ENCODE measurements at places on chromosomes 12 and 14.

DNA sequence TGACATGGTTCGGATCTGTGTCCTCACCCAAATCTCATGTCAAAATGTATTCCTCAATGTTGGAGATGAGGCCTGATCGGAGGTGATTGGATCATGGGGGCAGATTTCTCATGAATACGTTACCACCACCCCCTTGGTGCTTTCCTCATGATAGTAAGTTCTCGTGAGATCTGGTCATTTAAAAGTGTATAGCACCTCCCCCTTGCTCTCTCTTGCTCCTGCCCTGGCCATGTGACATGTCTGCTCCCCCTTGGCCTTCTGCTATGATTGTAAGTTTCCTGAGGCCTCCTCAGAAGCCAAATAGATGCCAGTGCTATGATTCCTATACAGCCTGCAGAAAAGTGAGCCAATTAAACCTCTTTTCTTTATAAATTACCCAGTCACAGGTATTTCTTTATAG lies 7.1 kb downstream of the OR6C68 start:
- DNase-seq: no peak

GRCh38 chr12:19238540-19238939 lies 109.0 kb downstream of the PLEKHA5 start:
- no peak for DNase-seq

DNA sequence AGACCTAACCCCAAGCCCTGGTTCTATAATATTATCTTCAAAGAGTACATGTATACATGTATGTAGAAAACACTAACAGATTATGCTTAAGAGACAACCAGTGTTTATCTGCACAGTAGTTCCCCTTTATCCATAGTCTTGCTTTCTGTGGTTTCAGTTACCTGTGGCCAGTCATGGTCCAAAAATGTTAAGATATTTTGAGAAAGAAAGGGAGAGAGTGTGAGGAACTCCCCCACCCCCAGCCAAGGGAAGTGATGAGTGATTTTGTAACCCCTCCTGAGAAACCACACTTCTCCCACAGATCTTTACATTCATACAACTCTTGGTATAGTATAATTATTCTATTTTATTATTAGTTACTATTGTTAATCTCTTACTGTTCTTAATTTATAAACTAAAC lies 77.3 kb upstream of the CNTN1 start:
- DNase-seq: no peak

DNA sequence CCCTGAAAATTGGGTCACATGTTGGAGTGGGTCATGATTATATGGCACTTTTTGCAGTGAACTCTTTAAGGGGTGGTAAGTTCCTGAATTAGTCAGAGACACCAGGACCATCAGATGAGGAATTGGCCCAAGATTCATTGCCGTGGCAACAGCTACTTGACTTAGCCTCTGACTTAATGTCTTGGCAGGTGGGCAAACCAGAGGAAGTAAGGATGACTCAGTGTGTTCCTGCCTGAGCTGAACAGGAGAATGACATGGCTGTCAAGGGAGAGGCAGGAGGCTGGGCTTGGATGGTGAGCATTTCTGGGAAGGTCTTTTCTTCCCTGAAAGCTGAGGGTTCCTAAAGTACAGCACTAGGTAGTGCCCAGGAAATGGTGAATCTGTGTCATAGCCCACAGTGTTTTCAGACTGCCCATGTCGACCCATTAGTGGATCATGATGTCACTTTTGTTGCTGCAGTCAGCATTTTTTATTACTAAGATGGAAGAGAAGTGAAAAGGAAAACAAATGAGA lies 170.1 kb upstream of the PWP1 start:
- DNase-seq: no peak

GRCh38 chr12:26378711-26379110 lies 183.3 kb downstream of the SSPN start:
- DNase-seq: no peak

GRCh38 chr12:29574500-29574899 lies 77.0 kb upstream of the OVCH1 start:
- no peak for DNase-seq

GRCh38 chr12:48965298-48965838 lies 6.2 kb downstream of the WNT10B start:
- no peak for DNase-seq

- no peak for DNase-seq
These were observed 204.9 kb downstream of the DAD1 start for GRCh38 chr14:22384167-22384549.

DNA sequence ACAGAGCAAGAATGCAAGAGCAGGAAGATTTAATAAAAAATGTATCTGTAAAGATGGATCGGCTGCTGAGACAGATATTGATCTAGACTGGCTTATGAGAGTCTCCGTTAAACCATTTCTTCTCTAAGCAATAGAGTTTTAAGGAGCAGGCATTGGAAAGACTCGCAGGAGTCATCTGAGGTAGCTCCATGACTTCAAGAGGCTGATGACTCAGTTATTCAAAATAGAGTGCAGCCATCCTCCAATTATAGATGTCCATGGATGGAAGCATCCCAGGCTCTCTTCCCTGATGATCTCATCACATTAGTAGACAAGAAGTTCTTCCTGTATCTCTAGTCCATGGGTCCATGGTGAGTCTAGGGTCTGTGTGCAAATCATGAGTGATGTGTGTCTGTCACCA lies 638.3 kb upstream of the TMEM132C start:
- DNase-seq: no peak

DNA sequence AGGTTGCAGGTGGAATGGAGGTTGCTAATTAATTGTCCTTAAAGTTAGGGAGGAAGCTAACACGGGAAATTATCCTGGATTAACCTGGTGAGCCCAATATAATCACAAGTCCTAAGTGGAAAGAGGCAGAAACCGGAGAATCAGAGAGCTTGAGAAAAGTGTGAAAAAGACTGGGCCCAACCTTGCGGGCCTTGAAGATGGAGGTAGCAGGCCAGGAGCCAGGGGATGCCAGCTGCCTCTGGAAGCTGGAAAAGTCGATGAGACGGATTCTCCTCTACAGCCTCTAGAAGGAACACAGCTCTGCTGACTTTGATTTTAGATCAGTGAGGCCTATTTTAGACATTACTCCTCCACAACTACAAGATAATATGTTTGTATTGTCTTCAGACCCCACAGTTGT lies 2.1 kb downstream of the SDR9C7 start:
- no peak for DNase-seq

- DNase-seq: no peak
These were observed 269.3 kb downstream of the DAD1 start for GRCh38 chr14:22319526-22320361.

- no peak for DNase-seq
These were observed 601.8 kb upstream of the ATXN7L3B start for GRCh38 chr12:73935817-73936216.

- DNase-seq: no peak
These were observed 27.3 kb downstream of the PXN start for GRCh38 chr12:120238217-120238616.

DNA sequence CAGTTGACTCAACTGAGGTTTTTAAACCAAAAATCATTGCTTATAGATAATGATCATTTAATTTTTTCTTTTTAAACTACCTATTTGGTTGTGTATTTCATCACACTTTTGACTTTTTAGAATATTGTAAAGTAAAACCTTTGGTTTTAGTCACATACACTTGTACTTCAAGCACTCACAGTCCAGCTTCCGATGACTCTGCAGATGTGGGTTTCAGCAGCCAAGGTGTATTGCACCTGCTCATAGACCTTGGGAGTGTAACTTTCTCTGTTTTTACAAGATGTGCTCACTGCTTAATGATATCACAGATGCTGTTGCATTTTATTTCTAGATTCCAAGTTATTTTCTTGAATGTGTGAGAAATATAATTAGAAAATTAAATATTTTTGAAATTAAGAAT lies 188.3 kb upstream of the SLC38A2 start:
- DNase-seq: no peak

DNA sequence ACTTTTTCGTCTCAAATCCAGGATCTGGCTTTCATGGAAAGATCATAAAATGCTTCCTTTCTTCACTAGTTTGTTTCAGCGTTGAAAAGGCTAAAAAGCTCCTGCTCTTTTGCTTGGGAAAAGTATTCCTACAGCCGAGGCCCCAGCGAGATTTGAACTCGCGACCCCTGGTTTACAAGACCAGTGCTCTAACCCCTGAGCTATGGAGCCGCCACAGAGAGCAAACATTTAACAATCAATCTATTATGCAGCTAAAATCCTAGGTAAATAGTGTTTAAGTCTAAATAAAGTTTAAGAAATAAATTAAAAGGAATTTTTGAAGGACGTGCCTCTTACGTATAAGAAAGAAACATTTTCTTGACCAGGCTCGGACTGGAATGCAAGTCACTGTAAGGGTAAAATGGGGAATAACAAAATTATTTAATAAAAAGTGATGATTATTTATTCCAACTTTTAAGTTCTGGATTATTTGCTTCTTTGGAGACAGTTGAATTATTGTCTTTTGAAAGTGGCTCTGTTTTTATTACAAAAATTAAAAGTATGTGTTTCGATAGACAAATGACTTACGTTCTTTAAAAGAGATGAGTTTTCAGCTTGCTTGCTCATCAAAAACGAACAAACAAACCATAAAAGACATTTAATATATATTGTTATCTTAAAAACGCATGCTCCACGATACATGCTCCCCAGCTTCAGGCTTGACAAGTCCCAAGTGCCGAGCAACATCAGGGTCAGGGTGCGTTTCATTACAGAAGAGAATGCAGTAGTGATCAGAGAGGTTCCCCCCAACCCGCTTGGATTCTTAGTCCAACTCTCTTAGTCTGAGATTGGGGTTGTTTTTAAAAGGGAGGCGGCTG lies 10.2 kb downstream of the OR6S1 start:
- no peak for DNase-seq

- DNase-seq: no peak
These were observed 51.0 kb downstream of the YEATS4 start for GRCh38 chr12:69410571-69410970.

GRCh38 chr14:61524211-61524806 lies 171.0 kb upstream of the HIF1A start:
- no peak for DNase-seq

DNA sequence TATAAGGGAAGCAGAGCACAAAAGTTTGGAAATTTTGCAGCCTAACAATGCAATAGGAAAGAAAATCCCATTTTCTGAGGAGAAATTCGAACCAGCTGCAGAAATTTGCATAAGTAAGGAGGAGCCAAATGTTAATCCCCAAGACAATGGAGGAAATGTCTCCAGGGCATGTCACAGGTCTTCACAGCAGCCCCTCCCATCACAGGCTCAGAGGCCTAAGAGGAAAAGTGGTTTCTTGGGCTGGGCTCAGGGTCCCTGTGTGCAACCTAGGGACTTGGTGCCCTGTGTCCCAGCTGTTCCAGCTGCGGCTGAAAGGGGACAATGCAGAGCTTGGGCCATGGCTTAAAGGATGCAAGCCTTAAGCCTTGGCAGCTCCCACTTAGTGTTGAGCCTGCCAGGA lies 190.0 kb downstream of the MDGA2 start:
- no peak for DNase-seq

GRCh38 chr14:100298551-100299237 lies 7.5 kb downstream of the SLC25A29 start:
- DNase-seq: no peak

DNA sequence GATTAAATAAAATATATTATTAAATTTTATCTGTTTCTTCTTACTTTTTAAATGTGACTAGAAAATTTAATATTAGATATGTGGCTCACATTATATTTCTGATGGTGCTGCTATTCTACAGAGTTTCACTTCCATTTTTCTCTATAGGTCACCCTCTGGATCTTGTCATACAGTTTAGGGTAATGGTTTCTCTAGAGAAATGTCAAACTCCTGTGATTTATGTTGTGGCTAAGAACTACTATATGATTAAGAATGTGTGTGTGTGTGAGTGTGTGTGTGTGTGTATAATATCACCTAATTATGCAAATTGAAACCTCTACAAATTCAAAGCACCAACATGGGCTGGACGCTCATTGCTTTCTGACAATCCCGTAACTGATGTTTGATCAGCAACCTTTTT lies 325.9 kb downstream of the ADAMTS20 start:
- DNase-seq: no peak

- no peak for DNase-seq
These were observed 3.0 kb downstream of the ETV6 start for GRCh38 chr12:11652351-11653040.

- DNase-seq: no peak
These were observed 61.8 kb upstream of the ATF7IP start for GRCh38 chr12:14303661-14304155.

- no peak for DNase-seq
These were observed 7.3 kb upstream of the HSP90AA1 start for GRCh38 chr14:102094101-102094500.

DNA sequence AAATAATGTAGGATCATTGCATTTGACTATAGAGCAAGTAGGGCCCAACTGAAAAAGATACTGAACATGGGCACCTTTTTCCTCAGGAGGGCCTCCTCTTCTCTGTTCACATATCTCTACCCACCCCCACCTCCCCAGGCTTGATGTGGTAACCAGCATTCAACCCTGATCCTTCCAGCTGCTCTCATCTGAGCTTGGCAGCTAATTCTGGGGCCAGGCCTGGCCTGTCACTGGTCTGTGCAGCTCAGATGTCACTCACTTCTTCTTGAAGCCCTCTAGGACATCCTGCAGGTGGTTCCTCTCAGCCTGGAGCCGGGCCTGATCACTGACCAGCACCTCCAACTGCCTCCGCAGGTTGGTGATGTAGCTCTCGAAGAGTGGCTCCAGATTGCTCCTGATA lies 2.1 kb downstream of the KRT84 start:
- no peak for DNase-seq

DNA sequence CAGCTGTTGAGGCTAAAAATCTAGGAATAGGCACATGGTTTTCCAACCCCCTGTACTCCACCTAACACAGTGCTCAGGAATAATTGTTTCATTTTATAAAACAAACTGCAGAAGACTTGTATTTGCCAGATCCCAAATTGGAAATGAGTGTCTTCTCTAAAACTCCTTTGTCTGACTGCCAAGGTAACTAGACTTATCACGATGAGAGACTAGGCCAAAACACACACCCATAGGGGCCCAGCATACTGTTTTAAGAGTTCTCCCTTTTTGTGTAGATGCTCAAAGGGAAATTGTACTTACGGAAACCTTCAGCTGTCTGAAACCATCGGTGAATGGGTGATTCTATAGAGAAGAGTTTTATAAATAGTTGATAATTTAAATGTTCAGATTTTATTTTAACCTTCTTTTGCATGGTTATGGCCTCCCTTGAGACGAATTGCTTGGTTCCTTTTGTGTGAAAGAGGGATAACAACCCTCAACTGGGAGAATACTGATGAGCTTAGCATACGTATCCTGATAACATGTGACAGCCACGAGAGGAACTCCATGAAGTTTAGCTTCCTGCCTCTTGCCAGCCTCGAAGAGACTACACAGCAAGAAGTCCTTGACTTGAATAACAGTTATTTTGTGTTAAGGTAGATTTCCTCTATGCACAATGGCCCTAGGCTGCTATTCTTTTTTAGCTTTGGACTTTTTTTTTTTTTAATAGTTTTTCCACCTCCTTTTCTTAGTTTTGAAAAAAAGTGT lies 103.3 kb downstream of the PELI2 start:
- DNase-seq: no peak
